A549 treated with RU486 at 1 μM for 4 hours (cell line): ENCODE measurements at places on chromosomes 1 and 21. TPM values are rescaled to one million over a fixed set of nuclear protein-coding genes. Genes with fewer than 3 reads are reported as not detected.

IFI16 gene
- 3.3 to 4.4 TPM (median 4.2 TPM) in 5 replicates for total RNA-seq

BMP8B gene
- 3.1 to 4.8 TPM (median 4.3 TPM) in 5 replicates for total RNA-seq

ELOVL1 gene
- total RNA-seq, result 138 to 163 TPM (median 143 TPM) in 5 replicates

SLC22A15 gene
- 0.27 to 0.85 TPM (median 0.54 TPM) in 5 replicates for total RNA-seq
